ENCODE measurements at places on chromosomes 12 and 14. TPM values are rescaled to one million over a fixed set of nuclear protein-coding genes. Genes with fewer than 3 reads are reported as not detected.

- no peak overlapping the region for H3K4me3 ChIP-seq
- no peaks in the 10 kb centered on the region for H3K36me3 ChIP-seq
- H3K27me3 ChIP-seq: no peaks in the 10 kb centered on the region
- no peaks in the 10 kb centered on the region for H3K4me1 ChIP-seq
Observed at GRCh38 chr14:43359317-43359716, 1147.8 kb downstream of the FSCB start.

GRCh38 chr12:125882141-125882540, 816.9 kb downstream of the AACS start:
- no peak overlapping the region for H3K4me3 ChIP-seq
- DNase-seq: no peak
- no peaks in the 10 kb centered on the region for H3K36me3 ChIP-seq
- H3K27me3 ChIP-seq: no peaks in the 10 kb centered on the region

The TAS2R42 gene
- not detected for total RNA-seq

- no peak for DNase-seq
- H3K27ac ChIP-seq: no peak overlapping the region
- H3K4me3 ChIP-seq: no peak overlapping the region
- H3K36me3 ChIP-seq: no peaks in the 10 kb centered on the region
- no peaks in the 10 kb centered on the region for H3K27me3 ChIP-seq
- no peaks in the 10 kb centered on the region for H3K4me1 ChIP-seq
Observed at GRCh38 chr12:42386308-42386707, 60.3 kb downstream of the PPHLN1 start.
